ENCODE measurements at places on chromosomes 4 and X. TPM values are rescaled to one million over a fixed set of nuclear protein-coding genes. Genes with fewer than 3 reads are reported as not detected.

The CLDN34 gene
- not detected for total RNA-seq

The KLF8 gene
- total RNA-seq, result 1.4 TPM

The F8A3 gene
- total RNA-seq, result 11.0 TPM

The TEX13A gene
- total RNA-seq, result not detected

The KLHL4 gene
- total RNA-seq, result 10.9 TPM

The ODAPH gene
- total RNA-seq, result not detected

The FGB gene
- not detected for total RNA-seq

The UGT2B15 gene
- total RNA-seq, result not detected

The SATL1 gene
- not detected for total RNA-seq

The TMEM156 gene
- total RNA-seq, result 0.18 TPM

The TLR8 gene
- total RNA-seq, result not detected

The REELD1 gene
- total RNA-seq, result not detected

The TMEM164 gene
- total RNA-seq, result 29.8 TPM

The CENPVL1 gene
- not detected for total RNA-seq

The ZNF630 gene
- total RNA-seq, result 0.97 TPM
